ENCODE measurements at places on chromosomes 12 and 14.

- no peak for DNase-seq
Measured at GRCh38 chr12:24087294-24087693, 137.8 kb upstream of the SOX5 start.

- no peak for DNase-seq
Measured at GRCh38 chr14:61404637-61405036, 83.3 kb downstream of the PRKCH start.

DNA sequence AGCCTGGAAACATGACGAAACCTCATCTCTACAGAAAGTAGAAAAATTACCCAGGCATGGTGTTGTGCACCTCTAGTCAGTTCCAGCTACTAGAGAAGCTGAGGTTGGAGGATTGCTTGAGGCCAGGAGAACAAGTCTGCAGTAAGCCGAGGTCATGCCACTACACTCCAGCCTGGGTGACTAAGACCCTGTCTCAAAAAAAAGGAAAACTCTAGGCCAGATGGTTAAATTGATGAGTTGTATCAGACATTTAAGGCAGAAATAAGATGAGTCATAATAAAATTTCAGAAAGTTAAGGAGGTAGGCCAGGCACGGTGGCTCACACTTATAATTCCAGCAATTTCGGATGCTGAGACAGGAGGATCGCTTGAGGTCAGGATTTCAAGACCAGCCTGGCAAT is 10.7 kb downstream of the EIF2S1 start:
- DNase-seq: no peak

GRCh38 chr12:81070846-81071245 is 7.0 kb upstream of the ACSS3 start:
- no peak for DNase-seq

DNA sequence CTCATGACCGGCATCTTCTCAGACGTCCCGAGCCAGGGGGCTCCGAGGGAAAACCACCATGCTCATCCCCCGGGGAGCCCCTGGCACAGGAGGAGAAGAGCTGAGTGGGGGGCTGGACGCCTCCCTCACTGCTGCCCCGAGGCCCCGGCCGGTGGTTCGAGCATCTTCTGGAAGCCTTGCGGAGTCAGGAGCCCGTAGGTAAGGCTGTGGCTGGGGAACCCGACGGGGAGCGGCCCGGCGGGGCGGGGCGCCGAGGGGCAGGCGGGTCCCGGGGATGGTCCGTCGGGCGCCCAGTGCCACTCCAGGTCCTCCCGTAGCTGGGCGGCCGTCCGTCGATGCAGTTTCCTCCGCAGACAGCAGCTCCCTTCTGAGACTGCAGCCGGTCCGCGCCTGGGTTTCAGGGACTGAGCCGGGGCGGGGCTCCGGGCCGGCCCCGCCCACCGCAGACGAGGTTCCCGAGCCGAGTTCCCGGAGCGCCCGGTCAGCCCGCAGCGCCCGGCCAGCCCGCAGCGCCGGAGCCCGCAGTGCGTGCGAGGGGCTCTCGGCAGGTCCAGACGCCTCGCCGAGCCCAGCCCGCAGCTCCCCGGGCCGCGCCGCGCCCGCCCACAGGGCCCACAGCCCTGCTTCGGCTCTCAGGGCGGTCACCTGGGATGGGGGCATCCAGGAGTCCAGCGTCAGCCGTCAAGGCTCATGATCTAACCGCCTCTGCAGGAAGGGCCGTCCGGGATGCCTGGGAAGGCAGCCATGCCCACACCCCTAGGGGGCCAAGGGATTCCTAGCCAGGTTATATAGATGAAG is at the start of gene PGF:
PGF (minus strand) TSS at position 369 of the 798 bp plus-strand sequence; CDS start at position 14, 355 bp downstream.
- DNase-seq: no peak

GRCh38 chr12:4763549-4763948 is 43.3 kb downstream of the GALNT8 start:
- peak; percentile 23 for DNase-seq

DNA sequence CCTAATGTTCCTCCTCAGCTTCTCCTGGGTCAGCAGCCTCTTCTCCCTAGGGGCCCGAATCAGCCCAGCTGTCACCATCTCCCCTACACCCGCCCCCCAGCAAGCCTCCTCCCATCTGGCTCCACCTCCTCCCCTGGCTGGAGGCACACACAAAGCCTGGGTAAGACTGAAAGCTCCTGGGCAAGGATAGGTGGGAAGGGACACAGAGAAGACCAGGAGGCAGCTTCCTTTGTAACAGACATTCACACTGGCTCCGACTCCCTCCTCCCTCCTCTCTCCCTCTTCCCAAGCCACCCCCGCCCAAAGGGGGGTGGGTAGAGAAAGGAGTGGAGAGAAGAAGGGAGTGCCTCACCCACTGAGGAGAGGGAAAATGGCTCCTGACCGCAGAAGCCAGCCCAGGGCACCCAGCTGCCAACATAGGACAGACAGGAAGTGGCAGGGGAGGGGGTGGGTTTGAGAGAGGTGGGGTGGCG is 4.0 kb downstream of the CHD4 start:
- no peak for DNase-seq

Measured in muscle of arm (tissue), 14 donors.